Ovary (tissue), 10 donors: ENCODE measurements at places on chromosomes 11 and 22.

- DNase-seq = no peak
Observed at GRCh38 chr22:27258616-27259172, 542.9 kb downstream of the MN1 start.

GRCh38 chr22:28548406-28548805 lies 131.2 kb downstream of the TTC28 start:
- no peak for DNase-seq

GRCh38 chr11:46991391-46991790 lies 54.8 kb downstream of the CSTPP1 start:
- no peak for DNase-seq

GRCh38 chr22:22744412-22745224 lies 100.2 kb downstream of the GGTLC2 start:
- no peak for DNase-seq

DNA sequence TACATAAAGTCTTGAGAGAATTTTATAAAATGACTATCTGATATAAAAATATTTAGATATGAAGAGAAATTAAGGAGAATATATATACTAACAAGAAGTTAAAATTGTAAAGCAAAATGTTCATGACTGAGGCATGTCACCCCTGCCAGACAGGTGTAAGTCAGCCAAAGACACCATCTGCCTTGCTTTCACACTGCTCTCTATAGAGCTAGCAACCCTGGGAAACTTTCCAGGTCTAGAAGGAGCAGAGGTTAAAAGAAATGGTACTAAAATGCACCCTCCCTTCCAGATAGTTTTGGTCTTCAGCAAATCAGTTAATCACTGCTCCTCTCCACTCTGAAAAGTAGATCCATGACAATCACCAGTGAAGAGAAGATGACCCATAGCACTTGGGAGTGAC lies 16.5 kb downstream of the PPP2R1B start:
- no peak for DNase-seq
